Activated T-cell treated with anti-CD3 and anti-CD28 coated beads, Interleukin-2, amount 50 U/mL, for 48 hours (primary cell): ENCODE measurements at places on chromosomes 12 and 14.

DNA sequence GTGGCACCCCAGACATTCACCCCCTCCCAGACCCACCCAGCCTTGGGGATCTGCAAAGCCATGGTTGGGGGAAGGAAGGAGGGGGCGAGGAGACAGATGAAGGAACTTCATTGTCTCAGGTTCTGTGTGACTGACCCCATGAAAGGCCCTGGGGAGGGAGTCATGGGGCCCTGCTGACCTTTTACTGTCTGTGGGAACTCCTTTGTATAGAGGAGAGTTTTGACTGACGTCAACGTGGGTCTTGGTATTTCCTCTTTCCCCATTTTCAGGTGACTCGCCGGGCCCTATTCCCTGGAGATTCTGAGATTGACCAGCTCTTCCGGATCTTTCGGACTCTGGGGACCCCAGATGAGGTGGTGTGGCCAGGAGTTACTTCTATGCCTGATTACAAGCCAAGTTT is 3.1 kb upstream of the RAB5B start:
- no peak for DNase-seq

DNA sequence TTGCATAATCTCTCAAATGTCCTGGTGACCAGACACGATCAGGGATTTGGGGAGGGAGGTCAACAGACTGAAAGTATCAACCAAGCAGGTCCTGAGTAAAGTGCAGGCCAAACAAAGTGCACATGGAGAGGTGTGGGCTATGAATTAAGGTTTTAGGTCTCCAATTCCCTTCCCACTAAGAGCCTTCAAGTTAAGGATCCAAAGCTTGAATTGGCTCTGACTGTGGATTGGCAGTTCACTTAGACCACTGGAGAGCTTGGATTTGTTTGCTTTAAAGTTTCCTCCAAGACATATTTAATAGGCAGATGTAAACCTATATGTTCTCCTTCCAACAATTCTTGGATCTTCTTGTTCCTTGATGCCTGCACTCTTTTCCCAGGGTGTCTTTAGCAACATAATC is 129.6 kb upstream of the IGF1 start:
- DNase-seq: no peak

- DNase-seq: no peak
Observed at GRCh38 chr14:88255798-88256197, 67.3 kb downstream of the KCNK10 start.

DNA sequence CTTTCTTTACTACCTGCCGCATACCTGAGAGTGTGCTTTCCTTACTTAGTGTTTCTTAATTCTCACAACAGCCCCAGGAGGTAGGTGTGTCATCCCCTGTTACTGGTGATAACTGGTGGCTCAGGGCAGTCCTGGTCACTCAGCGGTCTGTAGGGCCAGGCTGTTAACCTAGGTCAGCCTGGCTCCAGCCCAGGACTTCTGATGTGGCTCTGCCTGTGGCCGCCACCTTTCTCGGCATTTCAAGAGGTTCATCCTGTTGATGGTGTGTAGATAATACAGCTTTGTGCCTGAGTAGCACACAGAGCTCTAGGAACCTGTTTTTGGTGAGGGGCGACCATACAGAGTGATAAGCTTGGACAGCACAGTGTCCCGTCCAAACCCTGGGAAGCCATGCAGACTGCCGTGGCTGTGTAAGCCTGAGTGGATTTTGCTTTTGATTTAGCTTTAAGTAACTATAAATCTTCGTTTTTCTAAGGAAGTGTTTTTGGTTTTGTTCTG is 11.9 kb upstream of the DNAH10 start:
- no peak for DNase-seq

DNA sequence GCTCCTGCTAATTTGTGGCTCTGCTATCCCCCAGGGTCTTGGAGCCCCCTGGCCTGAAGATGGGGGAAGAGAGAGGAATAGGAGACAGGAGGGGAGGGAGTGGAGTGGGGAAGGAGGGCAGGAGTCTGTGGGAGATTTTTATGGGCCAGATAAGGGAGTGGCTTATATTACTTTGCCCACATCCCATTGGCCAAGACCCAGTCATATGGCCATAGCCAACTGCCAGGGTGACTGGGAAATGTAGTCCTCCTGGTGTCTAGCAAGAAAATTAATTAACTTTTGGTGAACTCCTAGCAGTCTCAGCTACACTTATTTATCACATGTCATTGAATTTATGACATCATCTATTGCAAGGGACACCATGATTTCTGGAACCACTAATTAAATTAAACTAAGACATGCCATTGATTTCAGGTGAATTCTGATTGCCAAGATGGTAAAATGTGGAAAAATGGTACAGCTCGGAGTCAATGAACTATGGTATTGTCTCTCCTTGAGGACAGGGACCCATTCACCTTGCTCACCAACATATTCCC is 50.3 kb downstream of the ESRRB start:
- DNase-seq: no peak

DNA sequence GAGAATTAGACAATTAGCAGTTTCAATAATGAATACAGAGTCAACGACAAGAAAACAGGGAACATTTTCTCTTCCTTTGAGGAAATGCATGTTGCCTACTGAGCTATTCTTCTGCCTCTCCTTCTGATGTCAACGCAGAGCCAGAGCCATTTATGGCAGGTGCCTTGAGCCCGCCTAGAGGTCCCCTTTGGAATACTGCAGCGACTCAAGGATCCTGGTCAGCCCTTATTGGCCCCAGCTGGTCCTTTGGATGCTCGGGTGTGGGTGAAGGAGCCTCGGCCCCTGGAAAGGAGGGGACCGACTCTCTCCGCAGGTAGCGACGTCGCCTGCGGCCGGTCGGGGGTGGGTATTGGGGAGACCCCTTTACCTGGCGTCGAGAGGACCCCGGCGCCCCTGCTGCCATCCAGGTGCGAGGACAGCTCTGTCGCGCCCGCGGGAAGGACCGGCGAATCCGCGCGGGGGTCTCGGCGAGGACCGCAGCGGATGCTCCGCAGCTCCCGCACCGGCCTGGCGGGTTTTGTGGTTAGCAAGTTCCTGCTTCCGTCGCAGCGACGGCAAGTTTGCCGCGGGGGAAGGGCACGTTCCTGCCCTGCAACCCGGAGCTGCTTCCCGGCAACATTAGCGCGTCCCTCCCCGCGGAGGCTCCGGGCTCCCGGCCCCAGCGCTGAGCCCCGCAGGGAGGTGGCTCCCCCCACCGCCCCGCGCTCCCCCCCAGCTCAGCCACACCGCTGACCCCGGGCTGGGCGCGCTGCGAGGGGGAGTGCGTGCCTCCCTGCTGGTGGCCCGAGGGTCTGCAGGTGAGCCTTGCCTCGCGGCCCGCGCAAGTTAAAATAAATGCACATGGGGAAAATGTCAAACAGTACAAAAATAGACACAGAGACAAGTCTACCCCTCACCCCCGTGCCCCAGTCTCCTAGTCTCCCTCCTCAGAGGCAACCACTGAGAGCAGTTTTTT is at the start of gene MANSC1:
MANSC1 (minus strand) TSS at position 532 of the 955 bp plus-strand sequence. CDS start 6,928 bp downstream, outside the sequence.
- peak; percentile 60 for DNase-seq

- DNase-seq: no peak
Observed at GRCh38 chr14:104732355-104732804, 8.4 kb downstream of the ADSS1 start.

DNA sequence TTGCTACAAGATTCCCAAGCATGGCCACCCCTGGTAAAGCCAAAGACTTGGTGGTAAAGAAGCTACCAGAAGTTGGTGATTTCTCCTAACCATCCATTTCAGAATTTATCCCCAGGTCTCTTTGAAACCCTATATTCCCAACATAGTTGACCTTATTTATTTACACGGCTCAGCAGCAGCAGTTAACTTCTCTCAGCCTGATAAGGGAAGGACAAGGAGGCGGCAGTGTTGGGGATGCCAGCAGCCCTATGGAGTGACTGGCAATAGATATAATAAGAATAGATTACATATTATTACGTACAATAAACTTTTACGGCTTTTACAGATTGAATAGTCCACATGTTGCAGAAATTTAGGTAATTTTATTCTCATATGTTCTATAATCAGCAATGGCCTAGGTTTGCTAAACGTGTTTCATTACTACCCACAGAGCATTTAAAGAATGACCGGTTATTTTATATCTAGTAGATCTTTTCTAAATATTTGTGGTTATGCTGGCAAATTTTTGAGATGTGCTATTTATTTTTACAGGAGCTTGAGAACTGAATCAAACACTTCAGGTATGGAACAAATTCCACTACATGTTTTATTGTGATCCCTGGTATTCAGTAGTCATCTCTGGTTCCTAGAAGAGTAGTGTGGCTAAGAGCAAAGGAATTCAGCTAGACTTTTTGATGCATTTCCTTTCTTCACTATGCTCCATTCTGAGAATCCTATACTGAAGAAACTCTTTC is 19.8 kb upstream of the PALS1 start:
- DNase-seq: no peak

DNA sequence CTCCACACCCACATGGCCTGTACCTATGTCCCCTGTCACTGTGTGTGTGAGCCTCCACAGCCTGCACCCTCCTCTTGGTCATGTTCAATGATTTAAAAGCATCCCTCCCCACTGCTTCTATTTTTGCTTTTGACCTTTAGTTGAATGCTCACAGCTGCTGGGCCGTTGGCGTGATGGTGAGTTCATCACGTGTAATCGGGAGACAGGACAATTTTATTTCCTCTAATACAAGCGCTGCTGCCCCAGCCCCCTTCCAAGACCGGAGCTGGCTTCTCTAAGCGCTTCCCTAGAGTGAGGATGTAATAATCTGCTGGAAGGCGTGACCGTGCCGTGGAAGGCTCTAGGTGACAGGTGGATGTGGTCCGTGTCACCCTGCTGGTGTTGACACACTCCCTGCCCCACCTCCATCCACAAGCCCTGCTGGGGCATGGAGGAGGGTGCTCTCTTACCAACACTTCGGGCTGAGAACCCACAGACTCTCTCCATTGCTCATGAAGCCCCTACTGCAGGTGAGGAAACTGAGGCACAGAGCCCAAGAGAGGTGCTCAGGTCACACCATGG is 25.4 kb downstream of the CCDC85C start:
- no peak for DNase-seq

DNA sequence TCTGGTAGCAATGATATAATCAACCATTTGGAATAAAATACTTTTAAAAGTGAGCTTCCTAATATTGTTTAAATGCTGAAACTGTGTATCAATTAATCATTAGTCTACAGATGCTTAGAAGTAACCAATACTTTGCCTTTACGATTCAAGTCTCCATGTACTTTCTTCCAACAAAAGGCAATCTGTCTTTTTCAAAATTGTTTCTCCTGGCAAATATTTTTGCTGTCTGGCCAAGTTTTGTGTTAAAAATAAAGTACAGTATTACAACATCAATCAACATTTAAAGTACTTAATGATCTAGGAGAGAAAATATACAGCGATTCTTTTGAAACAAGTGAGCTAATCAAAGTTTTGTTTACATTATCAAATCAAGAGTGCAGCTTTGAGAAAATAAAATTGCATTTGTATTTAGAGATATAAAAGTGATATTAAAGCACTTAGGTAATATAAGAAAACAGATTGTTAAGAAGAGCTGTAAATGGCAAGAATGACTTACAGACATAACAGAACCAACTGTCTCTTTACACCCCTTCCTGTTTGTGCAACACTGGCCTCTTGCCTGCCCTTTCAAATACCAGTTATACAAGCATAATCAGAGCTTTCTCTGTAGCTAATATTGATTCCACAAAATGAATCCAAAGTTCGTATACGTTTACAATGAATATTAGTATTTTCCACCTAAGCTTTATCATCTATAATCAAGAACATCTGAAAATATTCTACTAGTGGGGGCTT is 38.2 kb upstream of the FBLN5 start:
- no peak for DNase-seq

DNA sequence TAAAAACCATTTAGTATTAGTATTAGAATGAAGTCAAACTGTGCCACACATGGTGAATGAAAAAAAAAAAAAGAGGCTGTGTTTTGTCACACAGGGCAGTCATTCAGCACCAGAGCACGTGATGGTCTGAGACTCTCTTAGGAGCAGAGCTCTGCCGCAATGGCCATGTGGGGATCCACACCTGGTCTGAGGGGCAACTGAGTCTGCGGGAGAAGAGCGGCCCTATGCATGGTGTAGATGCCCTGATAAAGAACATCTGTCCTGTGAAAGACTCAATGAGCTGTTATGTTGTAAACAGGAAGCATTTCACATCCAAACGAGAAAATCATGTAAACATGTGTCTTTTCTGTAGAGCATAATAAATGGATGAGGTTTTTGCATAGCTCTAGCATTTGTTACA is 12.2 kb upstream of the BDKRB1 start:
- no peak for DNase-seq

DNA sequence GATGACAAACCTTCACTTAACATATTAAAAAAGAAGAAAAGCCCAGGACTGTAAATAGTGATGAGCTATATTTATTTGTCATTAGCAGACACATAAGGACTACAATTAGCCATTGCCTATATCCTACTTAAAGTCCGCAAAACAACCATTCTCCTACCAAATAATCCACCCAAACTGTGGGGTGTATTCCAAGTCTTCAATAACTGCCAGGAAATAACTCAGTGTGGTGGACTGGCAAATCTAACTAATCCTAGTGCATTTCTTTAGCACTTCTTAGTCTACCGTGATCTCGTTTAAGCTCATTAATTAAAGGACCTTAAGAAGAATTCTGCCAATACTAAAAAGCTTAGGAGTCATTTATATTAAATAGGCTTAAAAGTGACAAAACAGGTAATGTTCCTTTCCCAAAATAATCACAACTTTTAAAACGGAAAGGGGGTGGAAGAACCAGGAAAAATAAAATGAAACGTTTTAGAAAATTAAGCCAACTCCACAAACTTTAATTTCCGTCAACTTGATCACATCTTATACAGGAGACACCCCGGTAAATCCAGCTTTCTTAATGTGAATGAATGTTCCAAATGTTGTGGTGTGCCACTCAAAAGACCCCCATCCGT is 1.8 kb downstream of the NOVA1 start:
- DNase-seq: no peak

DNA sequence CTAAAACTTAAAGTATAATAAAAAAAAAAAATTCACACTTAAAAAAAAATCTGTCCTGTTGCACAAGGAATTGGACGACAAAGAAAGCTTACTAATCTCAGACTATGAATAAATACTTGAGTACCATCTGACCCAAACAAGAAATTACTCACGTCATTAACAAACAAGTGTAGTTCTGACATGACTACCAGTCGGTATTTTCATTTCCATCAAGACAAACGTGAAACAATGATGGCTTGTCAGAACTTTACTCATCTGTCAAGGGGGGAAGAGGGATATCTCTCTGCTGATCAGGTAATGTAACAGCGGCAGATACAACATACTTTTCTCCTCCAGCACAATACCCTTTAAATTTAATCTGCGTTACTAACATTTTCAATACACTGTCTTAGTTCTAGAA is 78.3 kb downstream of the CDK17 start:
- no peak for DNase-seq

- DNase-seq: no peak
Observed at GRCh38 chr12:58142991-58143390, 201.6 kb downstream of the ATP23 start.

- DNase-seq: peak; percentile 63
Observed at GRCh38 chr12:120199595-120200306, 1.2 kb downstream of the RPLP0 start.

- peak; percentile 22 for DNase-seq
Observed at GRCh38 chr12:20492251-20492760, 124.0 kb downstream of the PDE3A start.

- DNase-seq: no peak
Observed at GRCh38 chr12:81229759-81230158, 151.9 kb downstream of the ACSS3 start.

GRCh38 chr12:81896771-81897170 is 137.6 kb upstream of the PPFIA2 start:
- no peak for DNase-seq
